ENCODE measurements at places on chromosomes 3 and 15. TPM values are rescaled to one million over a fixed set of nuclear protein-coding genes. Genes with fewer than 3 reads are reported as not detected.

Gene RBM6
- 127 TPM for total RNA-seq

Gene ENTPD3
- total RNA-seq, result not detected

GRCh38 chr3:33145221-33145900 is 31.5 kb downstream of the CRTAP start:
- H3K27me3 ChIP-seq, result no peaks in the 10 kb centered on the region
- no peak overlapping the region for H3K4me3 ChIP-seq
- H3K36me3 ChIP-seq, result peaks cover 3% of the 10 kb centered on the region
- no peaks in the 10 kb centered on the region for H3K4me1 ChIP-seq
- DNase-seq, result no peak

GRCh38 chr15:40287505-40287904 is 4.6 kb upstream of the ANKRD63 start:
- no peak overlapping the region for H3K4me3 ChIP-seq
- H3K27me3 ChIP-seq, result peaks cover 13% of the 10 kb centered on the region
- no peak for DNase-seq
- peaks cover 45% of the 10 kb centered on the region for H3K36me3 ChIP-seq
- H3K27ac ChIP-seq, result no peak overlapping the region

- no peak overlapping the region for H3K27ac ChIP-seq
- no peaks in the 10 kb centered on the region for H3K27me3 ChIP-seq
- H3K36me3 ChIP-seq, result no peaks in the 10 kb centered on the region
- H3K4me3 ChIP-seq, result no peak overlapping the region
- no peaks in the 10 kb centered on the region for H3K4me1 ChIP-seq
These were observed 164.3 kb upstream of the IL12A start for GRCh38 chr3:159824333-159824732.

GRCh38 chr15:66595931-66596545 is 30.2 kb upstream of the LCTL start:
- no peaks in the 10 kb centered on the region for H3K27me3 ChIP-seq
- no peak overlapping the region for H3K4me3 ChIP-seq
- DNase-seq, result no peak

DNA sequence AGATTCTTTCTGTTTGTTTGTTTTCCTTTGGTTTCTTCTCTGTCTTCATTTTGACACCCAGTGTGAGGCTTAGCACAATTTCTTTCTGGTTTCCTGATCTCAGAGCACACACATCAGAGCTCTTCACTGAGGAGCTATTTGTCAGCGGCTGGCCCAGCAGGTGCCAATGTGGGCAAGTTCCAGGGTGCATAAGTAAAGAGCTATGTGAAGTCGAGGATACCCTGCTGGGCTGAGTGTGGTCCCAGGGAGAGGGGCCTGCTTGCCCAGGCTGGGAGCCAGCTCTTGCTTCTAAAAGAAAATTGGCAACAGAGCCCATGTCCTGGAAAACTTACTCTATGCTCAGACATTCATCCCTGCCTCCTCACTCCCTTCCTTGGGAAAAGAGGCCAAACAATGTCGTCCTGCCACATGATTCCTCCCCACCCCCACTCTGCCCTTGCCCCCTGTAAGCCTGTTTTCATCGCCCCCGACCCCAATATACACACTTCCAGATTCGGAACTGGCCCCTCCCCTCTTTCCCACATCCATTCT is 101.2 kb downstream of the ST8SIA2 start:
- H3K27me3 ChIP-seq, result peaks cover 22% of the 10 kb centered on the region
- H3K36me3 ChIP-seq, result no peaks in the 10 kb centered on the region
- no peak for DNase-seq
- no peaks in the 10 kb centered on the region for H3K4me1 ChIP-seq
- H3K4me3 ChIP-seq, result no peak overlapping the region

- DNase-seq, result no peak
- H3K4me1 ChIP-seq, result peaks cover 41% of the 10 kb centered on the region
- no peak overlapping the region for H3K4me3 ChIP-seq
- H3K27me3 ChIP-seq, result no peaks in the 10 kb centered on the region
These were observed 4.1 kb downstream of the ARID3B start for GRCh38 chr15:74545086-74545485.

DNA sequence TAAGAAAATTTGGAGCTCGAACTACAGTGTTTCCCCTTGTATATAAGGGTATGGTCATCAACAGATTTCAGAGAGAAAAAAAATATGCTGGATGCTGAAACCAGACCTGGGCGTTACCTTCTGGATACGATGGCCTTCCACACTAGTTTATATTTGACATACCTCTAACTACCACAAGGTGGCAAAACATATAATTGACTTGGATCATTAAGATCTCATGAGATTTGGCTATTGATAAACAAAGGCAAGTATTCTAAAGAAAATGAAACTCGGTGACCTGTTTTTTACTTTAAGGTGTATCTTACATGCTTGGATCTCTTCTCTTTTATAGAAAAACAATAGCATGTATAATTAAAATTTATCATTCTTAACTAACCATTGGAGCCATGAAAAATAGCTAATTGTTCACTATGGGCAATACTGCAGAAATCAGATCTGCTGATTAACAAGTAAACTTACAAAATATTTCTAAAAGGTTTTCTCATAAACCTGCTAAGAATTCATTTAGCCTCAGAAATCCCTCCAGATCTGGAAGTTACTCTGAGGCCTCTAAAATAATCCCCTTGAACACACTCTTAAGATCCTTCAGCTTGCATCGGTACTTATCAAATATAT is 300.6 kb upstream of the KCNH8 start:
- no peaks in the 10 kb centered on the region for H3K27me3 ChIP-seq
- peaks cover 5% of the 10 kb centered on the region for H3K4me1 ChIP-seq
- no peak overlapping the region for H3K4me3 ChIP-seq
- no peak for DNase-seq
- H3K36me3 ChIP-seq, result no peaks in the 10 kb centered on the region

DNA sequence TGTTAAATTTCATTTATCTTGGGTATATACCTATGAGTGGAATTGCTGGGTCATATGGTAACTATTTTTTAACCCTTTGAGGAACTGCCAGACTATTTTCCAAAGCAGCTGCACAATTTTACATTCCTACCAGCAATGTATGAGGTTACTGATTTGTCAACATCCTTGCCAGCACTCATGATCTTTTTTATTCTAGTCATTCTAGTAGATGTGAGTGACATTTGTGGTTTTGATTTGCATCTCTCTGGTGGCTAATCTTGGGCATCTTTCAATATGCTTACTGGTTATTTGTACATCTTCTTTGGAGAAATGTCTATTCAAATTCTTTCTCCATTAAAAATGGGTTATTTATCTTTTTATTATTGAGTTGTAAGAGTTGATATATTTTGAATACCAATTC is 21.3 kb upstream of the LRRC58 start:
- H3K27ac ChIP-seq, result no peak overlapping the region
- H3K4me1 ChIP-seq, result no peaks in the 10 kb centered on the region
- H3K4me3 ChIP-seq, result no peak overlapping the region
- H3K27me3 ChIP-seq, result no peaks in the 10 kb centered on the region
- no peaks in the 10 kb centered on the region for H3K36me3 ChIP-seq

Measured in T-cell (primary cell).